CD8-positive, alpha-beta memory T cell (primary cell): ENCODE measurements at places on chromosomes 16 and 17.

- DNase-seq: no peak
These were observed 12.0 kb downstream of the SSH2 start for GRCh38 chr17:29918016-29918415.

DNA sequence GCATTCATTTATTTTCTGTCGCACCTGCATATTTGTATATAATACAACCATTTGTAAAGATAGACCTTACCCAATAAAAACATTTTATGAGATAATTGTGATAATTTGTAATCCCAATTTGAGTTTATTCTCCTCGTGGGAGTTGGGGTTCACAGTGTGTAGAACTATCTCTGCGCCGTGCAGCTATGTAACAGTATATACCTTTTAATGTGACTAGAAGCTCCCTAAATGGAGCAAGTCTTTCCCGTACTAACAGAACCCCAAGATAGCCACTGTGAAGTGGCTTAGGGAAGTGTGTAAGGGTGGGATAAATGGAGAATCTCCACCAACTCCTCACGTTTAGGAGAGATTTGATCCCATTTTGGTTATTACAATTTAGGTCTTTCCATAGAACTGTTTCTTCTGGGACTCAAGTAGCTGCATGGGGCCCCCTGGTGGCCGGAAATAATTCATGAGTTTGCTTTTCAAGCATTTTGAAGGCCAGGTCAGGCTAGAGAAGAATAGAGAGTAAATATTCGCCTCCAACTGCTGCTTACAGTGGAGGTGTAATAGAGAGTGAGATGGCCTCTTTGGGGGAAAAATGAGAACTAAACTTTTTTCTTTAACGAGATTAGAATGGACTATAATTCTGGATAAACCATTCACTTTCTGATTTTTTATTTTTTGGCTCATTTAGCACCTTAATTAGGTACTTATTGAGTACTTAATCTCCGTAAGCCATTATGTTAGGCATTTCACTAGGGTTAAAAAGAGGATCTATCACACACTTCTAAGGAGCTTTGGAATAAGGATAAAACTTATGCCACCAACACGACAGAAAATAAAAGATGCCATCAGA lies 4.5 kb downstream of the TMEM100 start:
- peak; percentile 38 for DNase-seq

- DNase-seq: no peak
These were observed 6.7 kb upstream of the SBK1 start for GRCh38 chr16:28285649-28286048.

GRCh38 chr16:12152740-12153139 lies 176.2 kb downstream of the SNX29 start:
- no peak for DNase-seq

GRCh38 chr17:70945386-70945785 lies 776.1 kb downstream of the KCNJ2 start:
- DNase-seq: no peak

GRCh38 chr16:7547736-7548135 lies 215.1 kb downstream of the RBFOX1 start:
- no peak for DNase-seq

- no peak for DNase-seq
These were observed 80.8 kb downstream of the OMG start for GRCh38 chr17:31216031-31216751.

DNA sequence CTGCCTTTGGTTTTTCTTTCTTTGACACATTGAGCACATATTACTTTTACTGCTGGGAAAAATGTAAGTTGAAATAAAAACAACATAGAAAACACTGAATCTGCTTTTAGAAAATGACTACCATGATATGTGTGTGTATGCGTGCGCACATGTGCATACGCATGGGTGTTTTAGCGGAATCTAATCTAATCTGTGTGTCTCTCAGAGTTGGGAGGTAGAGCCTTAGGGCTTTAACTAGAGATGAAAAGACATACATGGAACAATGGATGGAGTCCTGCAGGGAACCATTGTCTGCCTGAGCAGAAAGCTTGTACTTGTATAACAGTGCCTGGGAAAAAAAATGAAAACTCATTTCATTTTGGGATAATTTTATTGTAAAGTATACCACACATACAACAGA lies 12.4 kb downstream of the SLFN5 start:
- no peak for DNase-seq

- no peak for DNase-seq
These were observed 254.6 kb downstream of the HS3ST3A1 start for GRCh38 chr17:13346996-13347762.

DNA sequence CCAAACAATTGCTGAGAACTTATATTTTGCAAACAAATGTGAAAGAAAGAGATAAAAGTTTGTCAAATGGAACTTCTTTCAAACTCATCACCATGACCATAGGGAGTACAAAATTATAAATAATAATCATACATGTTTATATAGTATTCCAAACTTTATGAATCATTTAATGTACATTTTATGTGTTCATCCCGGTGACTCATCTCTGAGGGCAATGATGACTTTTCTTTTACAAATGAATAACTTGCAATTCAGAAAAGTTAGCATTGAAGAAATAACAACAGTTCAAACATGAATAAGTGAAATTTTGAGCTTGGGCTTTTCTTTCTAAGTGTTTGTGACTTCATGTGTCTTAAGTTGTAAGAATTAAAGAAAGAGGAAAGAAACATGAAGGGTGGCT lies 66.3 kb upstream of the CDH8 start:
- DNase-seq: no peak

- DNase-seq: no peak
These were observed 30.6 kb upstream of the MAP3K14 start for GRCh38 chr17:45347444-45347843.

DNA sequence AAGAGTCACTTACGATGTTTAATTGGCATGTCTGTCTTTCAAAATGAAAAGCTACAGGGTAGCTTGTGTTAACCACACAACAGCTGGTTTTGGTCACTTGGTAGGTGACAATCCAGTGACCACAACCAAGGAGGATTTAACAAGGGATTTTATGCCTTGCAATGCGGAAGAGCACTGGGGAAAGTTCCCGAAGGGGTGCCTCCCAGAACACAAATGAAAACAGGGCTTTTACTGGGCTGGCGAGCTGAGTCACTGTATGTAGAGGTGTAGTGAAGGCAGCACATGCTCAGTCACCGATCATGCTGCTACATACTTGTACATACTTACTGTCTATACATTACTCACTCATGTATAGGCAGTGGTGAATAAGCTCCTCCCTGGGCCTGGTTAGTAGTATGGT lies 483.5 kb downstream of the CDH13 start:
- DNase-seq: no peak

DNA sequence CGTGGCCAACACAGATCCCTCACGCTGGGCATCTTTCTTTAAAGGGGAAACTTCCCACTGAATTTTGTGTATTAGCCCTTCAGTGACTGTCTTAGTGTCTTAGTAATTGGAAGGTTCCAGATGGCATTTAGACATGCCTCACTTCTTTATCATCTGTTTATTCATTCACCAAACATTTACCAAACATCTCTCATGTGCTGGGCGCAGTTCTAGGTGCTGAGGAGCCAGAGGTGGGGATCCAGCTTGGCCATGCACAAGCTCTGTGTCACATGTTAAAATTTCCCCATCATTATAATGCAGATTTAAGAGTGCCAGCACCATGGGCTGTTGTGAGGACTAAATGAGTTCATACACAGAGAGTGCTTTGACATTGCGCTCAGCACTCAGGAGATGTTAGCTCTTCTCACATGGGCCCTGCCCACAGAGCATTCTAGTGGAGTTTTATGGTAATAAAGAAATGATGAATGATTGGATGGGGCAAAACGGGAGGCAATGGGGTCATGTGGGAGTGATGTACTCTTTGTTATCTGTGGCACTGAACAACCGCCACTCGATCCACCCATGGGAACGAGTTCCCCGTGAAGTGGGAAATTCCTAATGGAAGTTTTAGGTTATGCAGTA lies 119.7 kb downstream of the SNX29 start:
- DNase-seq: no peak

DNA sequence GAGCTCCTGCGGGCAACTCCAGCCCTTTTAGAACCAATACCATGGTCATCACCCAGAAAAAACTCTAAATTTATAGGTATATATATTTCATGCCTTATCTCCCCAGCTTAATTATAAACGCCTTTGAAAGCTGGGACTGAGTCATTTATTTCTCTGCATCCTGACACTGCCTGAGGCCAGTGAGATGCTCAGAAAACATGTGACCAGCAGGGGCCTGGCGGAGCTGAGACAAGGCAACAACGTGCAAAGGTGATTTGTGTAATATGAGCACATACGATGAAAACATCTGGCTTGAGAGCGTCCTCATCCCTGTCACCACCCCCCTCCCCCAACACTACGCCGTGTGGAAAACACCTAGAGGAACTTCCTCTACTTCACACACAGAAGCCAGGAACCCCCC lies 22.7 kb downstream of the NXN start:
- no peak for DNase-seq

GRCh38 chr16:70579648-70580630 lies 56.3 kb downstream of the SF3B3 start:
- no peak for DNase-seq

GRCh38 chr16:60882816-60883215 lies 1153.4 kb downstream of the CDH8 start:
- DNase-seq: no peak

GRCh38 chr17:11636771-11637170 lies 38.5 kb downstream of the DNAH9 start:
- DNase-seq: no peak

DNA sequence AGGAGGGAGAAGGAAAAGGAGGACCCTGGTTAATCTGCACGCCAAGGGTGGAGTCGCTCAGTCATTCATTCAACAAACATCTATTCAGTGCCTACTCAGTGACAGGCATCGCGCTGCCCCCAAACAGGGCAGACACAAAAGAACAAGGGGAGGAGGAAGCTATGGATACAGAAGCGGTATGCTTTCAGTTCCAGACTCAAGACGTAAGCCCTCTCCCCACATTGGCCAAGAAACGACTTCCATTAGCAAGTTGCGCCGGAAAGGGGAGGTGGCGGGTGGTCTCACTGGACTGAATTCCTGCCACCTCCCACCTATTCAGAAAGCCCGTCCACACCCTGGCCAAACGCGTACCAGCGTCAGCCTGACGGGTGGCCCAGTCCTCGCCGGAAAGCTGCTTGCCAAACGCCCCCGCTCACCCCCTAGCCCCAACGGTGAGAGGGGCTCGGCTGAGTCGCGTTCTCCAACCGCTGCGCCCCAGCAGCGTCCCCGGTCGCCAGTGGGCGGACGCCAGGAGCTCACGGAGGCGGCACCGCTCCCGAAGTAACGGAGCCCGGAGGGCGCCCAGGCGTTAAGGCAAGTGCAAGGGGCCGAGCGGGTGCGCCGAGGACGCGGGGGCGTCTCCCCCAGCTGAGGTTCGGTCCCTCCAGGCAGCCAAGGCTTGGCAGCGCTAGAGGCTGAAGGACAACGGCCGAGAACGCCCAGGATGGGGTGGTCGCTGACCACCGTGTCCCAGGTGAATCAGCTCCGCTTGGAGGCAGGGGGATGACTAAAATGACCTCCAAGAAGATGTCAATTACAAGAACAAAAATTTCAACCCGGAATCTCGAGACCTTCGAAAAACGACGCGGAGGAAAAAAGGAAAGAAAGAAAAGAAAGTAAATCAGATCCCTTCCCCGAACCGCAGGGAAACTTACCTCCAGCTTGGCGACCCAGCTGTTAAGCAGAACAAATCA lies 470.7 kb downstream of the SOX9 start:
- DNase-seq: no peak

DNA sequence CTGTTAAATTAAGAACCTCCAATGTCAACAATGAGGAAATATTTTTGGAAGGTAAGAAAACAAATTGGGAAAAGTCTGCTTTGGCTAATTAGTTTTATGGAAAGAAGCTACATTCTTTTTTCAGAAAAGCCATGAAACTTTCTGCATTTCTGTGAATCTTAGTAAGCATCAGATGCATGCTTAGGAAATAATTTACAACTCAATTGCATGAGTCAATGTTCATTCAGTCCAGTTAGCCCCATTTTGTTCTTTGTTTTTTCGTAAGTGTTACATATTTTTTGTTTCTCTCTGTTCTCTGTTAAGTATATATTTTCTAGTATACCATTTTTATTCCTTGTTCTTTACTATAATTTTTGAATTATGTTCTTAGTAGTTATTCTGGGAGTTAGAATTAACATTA lies 195.2 kb upstream of the KIF2B start:
- no peak for DNase-seq

- DNase-seq: no peak
These were observed 113.3 kb downstream of the ZNF423 start for GRCh38 chr16:49742428-49743202.

DNA sequence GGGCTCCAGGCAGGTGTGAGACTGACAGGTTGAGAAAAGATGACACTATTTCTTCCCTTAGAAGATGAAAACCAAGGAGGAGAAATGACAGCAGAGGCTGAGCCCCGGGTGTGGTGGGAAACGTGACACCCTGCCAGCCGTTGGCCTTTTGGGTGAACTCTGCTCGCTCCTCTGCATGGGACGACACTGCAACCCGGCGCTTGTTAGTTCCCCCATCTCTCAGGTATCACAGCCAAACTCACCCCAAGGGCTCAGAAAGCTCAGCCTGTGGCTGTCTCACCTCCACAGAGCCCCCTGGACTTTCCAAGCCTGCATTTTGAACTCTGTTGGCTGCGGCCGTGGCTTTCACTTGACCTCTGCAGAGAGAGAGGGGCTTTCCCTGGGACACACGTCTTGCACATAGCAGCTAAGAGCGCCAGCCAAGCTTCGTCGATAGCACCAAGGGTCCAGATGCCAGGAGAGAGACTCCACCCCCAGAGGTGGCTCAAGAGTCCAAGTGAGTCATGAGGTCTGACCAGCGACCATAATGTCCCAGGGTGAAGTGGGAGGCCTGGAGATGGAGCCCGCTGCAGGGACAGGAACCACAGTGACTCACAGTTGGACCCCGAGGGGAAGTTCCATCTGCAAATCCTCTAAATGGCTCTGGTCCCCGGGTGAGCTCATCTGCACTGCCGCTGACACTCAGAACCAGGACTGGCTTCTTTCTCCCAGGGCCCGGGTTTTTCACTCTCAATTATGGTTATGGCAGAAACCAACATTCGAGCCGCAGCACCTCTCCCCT lies 301.9 kb downstream of the SOX9 start:
- no peak for DNase-seq

GRCh38 chr16:78675951-78676792 lies 576.7 kb downstream of the WWOX start:
- DNase-seq: no peak
